ENCODE measurements at places on chromosomes 16 and 17. TPM values are rescaled to one million over a fixed set of nuclear protein-coding genes. Genes with fewer than 3 reads are reported as not detected.

Gene MYL4
- total RNA-seq, result not detected

Gene RAB34
- total RNA-seq, result 242 TPM

Gene PLA2G10
- total RNA-seq, result not detected

Gene NFATC3
- total RNA-seq, result 16.2 TPM

Gene PRSS36
- 0.59 TPM for total RNA-seq

Gene CEP295NL
- 0.48 TPM for total RNA-seq

Gene IL34
- total RNA-seq, result 0.77 TPM

Gene TBX21
- 0.19 TPM for total RNA-seq

Gene HYDIN
- 0.61 TPM for total RNA-seq

Gene TAC4
- total RNA-seq, result not detected

Gene STX1B
- total RNA-seq, result 1.9 TPM

Gene CALB2
- total RNA-seq, result 6.3 TPM

Gene MRM3
- 42.1 TPM for total RNA-seq

Gene SP6
- 3.4 TPM for total RNA-seq

Gene PRR35
- total RNA-seq, result 0.13 TPM

Gene NPIPB2
- total RNA-seq, result 4.0 TPM

Gene REXO5
- total RNA-seq, result 4.6 TPM

Gene RSL1D1
- total RNA-seq, result 259 TPM

Gene FBXW10B
- total RNA-seq, result 3.0 TPM

Gene TBC1D3
- not detected for total RNA-seq

Gene GCGR
- 0.55 TPM for total RNA-seq

Gene GRB7
- total RNA-seq, result 2.8 TPM

Gene RNF112
- total RNA-seq, result 0.45 TPM

Gene PPP1R1B
- not detected for total RNA-seq

Gene SLC5A11
- 0.37 TPM for total RNA-seq

Gene SKAP1
- not detected for total RNA-seq
